ENCODE measurements at places on chromosomes 6 and 20. TPM values are rescaled to one million over a fixed set of nuclear protein-coding genes. Genes with fewer than 3 reads are reported as not detected.

Gene WDR27
- total RNA-seq = 60.6 TPM

Gene C6orf58
- total RNA-seq = 0.20 TPM

Gene SCGN
- total RNA-seq = not detected

Gene SLC35D3
- total RNA-seq = not detected

Gene ANKRD66
- not detected for total RNA-seq

Gene NRN1
- not detected for total RNA-seq

Gene SLC17A1
- not detected for total RNA-seq

Gene TMEM244
- not detected for total RNA-seq

GRCh38 chr6:164164876-164165275, 750.4 kb downstream of the QKI start:
- no peak for DNase-seq

- DNase-seq = no peak
Measured at GRCh38 chr20:47591231-47591630, 89.5 kb downstream of the NCOA3 start.

GRCh38 chr20:49450281-49450721, 32.2 kb downstream of the KCNB1 start:
- no peak for DNase-seq

GRCh38 chr20:20399531-20400500, 31.9 kb downstream of the INSM1 start:
- DNase-seq = no peak

DNA sequence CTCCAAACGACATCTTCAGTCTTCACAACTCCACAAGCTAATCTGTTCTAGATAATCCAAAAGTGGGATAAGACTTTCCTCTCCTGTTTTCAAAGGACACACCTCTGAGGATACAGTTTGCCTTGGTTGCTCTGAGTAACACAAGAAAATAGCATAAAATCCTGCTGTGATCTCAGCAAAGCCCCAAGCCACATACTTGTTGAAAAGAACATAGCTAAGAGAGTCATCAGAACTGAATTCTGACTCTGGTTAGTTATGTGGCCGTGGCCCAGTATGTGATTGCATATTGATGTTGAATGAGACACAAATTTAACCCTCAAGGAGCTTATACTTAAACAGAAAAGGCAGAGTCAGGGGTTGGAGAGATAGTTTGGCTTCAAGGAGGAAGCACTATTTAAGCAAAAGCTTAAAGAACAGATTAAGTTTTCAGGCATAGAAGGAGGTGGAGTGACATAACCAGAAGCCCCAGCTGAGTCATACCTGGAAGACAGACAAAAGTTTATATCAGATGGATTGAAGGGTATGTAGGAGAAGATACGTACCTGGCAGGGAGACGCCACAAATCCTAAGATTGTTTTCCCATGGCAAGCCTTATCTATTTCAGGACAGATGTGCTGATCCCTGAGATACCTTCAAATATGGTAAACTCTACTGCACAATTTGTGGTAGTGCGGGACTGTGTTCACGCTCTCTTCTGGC, 41.2 kb downstream of the OPN5 start:
- DNase-seq = no peak

DNA sequence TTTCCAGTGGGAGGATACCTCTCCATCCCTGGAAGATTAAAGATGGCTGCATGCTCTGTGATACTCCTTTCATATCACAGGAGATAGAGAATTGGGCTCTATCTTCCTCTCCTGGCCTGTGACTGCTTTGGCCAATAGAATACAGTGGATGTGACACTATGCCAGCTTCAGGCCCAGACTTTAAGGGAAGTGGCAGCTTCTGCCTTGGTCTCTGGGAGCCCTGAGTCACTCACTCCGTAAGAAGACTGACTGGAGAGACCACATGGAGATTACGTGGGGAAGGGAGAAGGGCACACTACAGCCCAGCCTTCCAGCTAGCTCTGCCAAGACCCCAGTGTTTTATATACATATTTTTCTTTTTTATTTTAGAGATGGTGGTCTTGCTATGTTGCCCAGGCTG, 10.4 kb upstream of the MMP9 start:
- no peak for DNase-seq

DNA sequence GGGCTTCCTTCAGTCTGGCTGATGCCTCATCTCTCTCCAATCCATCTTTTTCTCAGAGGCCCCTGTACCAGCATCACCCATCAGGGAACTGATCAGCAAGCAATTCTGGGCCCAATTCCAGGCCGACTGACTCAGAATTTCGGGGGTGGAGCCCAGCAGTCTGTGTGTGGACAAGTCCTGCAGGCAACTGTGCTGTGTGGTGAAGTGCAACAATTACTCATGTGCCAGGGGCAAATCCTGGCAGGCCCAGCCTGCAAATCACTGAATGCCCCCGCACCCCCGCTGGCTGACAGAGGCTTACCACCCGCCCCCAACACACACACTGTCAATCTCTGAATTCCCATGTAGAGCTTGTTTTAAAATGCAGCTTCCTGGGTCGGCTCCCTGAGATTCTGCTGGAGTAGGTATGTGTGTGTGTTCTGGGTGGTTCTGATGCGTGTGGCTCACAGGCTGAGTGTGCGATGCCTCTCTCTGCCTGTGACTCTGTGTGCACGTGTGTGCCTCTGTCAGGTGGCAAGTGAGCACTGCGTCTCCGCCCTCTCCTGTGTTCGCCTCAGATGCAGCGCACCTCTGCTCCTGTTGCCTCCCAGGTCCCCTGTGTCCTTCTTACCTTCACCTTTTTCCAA, 45.4 kb downstream of the SSR1 start:
- DNase-seq = peak; percentile 54

GRCh38 chr20:60036746-60037499, 78.7 kb downstream of the CDH26 start:
- no peak for DNase-seq

GRCh38 chr20:50834599-50835005, 39.7 kb downstream of the BCAS4 start:
- DNase-seq = no peak

DNA sequence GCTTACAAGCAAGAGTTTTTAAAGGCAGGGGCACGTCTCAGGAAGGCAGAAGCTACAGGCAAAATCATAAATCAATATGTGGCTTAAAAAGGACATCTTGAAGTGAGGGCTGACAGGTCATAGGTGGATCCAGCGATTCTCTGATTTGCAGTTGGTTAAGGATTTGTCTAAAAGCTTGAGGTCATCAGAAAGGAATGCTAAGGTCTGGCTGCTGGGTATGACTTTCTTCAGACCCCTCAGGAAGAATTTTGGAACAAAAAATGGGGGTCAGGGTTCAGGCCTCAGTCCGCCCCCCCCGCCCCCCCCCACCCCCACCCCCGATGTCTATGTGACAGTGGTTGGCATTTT, 261.9 kb downstream of the CDH4 start:
- DNase-seq = no peak

DNA sequence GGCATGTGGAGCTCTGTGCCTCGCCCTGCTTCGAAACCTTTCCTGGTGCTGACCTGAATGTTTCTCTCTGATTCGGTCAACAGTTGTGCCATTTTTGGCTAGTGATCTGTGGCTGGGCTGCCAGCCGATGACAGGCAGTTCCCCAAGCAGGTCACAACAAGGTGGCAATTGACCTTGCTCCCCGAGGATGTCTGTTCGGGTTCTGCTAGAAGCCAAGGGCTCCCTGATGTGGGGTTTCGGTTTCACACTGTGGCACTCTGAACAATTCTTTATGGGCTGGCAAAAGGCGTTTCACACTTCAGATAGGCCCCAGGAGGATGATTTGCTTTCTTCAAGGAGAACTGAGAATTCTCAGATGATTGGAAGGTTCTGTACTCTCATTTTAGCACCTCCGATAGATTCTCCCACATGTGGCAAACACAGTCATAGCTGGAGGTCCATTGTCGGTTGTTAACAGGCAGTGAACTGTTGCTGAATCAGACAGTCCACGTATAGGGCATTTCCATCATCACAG, 135.6 kb downstream of the SLC24A3 start:
- no peak for DNase-seq

GRCh38 chr6:5851261-5851757, 155.4 kb downstream of the NRN1 start:
- DNase-seq = no peak

- DNase-seq = no peak
Measured at GRCh38 chr20:22836211-22836610, 198.9 kb upstream of the SSTR4 start.

- no peak for DNase-seq
Measured at GRCh38 chr6:16481697-16482399, 243.5 kb downstream of the GMPR start.

DNA sequence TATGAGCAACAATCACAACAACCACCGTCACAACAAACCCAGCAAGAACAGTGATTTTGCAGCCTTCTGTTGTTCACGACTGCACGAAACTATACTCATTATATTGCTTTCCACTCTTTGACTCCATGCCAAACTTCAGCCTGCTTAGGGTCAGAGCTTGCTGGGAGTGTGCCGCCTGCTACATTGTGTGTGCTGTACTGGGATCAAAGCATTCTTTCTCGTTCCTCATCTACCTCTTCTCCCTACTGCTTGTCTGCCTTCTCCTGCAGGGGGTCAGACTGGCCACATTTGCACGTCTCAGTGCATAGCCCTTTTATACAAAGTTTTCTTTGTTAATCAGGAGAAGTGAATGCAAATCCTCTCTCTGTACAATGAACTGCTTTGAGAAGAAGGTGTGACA, 401.6 kb upstream of the CITED2 start:
- no peak for DNase-seq

All from HCT116 (cell line).